NCI-H1105 treated with DMSO at 0.1 percent for 48 hours (cell line): ENCODE measurements at places on chromosomes 12 and 14.

DNA sequence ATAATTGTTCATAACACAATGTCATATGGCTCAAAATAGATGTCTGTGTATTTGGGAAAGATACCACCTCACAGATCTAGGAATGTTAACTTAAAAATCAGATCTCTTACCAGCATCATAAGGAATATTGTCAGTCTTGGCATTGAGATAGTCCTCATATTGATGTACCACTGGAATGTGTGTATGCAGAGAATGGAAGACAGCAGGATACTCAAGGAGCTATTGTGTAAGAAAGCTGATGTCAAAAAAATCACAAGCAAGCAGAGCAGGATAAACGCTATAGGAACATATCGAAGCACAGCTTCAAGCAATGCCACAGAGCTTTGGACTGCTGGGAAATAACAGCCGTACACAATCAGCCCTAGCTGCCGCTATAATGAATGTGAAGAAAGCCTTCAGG, 45.1 kb upstream of the GRIN2B start:
- DNase-seq: no peak

GRCh38 chr14:59342516-59343484, 122.4 kb downstream of the GPR135 start:
- DNase-seq: no peak

GRCh38 chr14:59890676-59891075, 20.1 kb upstream of the RTN1 start:
- peak; percentile 74 for DNase-seq

DNA sequence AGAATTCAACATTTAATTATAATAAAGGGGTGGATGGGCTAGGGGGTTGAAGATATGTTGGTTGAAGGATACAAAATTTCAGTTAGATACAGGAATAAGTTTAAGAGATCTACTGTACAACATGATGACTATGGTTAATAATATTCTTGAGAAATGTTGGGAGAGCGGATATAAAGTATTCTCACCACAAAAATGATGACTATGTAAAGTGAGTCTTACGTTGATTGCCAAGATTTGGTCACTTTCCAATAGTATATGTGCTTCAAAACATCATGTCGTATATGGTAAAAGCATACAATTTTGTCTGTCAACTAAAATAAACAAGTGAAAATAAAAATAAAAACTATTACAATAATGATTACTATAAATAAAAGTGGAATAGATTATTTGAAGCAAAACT, 802.0 kb downstream of the C12orf50 start:
- DNase-seq: no peak

DNA sequence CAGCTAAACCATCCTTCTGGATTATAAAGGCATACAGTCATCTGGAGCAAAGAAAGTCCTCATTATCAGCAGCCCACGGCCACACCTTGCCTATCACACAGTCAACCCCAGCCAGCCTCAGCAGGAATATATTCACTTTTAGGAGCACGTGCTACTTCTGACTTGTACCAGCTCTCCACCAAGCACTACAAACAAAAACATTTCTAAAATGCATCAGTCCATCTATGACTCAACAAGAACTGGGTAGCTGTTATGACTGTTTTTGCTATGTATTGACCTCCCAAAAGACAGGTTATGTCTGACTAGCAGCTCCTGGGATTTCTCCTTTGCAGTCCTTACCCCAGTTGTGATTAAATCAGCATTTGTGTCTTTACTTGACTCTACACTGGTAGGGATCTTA, 31.2 kb downstream of the NUAK1 start:
- no peak for DNase-seq

DNA sequence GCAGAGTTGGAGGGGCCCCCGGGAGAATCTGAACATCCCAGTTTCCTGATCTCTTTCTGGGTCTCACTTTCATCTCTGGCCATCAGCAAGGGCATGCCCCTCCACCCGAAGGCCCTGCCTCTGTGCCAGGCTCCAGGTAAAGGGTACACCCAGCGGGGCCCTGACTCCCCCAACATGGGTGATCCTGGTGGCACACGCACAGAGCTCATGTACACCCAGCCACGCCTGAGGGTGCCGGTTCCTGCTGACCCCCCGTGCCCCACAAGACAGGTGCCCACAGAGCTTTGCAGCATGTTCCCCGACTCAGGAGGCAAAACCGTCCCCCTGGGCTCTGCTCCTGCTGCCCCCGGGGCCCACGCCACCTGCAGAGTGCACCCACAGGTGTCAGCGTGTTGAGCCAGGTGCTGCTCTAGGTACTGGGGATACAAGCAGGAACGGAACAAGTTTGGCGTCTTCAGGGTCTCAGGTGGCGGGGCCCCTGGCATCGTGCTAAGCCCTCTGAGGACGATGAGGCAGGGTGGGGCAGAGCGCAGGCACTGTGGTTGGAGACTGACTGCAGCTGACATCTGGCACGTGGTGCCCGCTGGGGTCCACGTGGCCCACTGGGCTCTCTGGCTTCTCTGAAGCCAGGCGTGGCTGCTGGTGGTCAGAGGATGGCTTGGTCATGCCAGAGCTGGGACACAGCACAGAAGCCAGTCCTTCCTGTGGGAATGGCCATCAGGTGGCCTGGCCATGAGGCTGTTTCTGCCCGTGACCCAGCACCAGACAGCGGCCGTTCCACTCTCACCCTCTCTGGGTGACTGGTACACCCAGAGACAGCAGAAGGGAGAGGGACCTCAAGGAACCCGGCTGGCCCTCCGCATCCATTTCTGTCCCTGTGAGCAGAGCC, 13.8 kb downstream of the BAG5 start:
- no peak for DNase-seq

- no peak for DNase-seq
Measured at GRCh38 chr14:99183716-99184115, 88.3 kb downstream of the BCL11B start.

- DNase-seq: no peak
Measured at GRCh38 chr14:85590784-85591183, 60.8 kb downstream of the FLRT2 start.

GRCh38 chr12:108853981-108854446, 3.4 kb downstream of the SSH1 start:
- no peak for DNase-seq

- DNase-seq: peak; percentile 14
Measured at GRCh38 chr14:92549859-92550230, 36.3 kb downstream of the RIN3 start.

DNA sequence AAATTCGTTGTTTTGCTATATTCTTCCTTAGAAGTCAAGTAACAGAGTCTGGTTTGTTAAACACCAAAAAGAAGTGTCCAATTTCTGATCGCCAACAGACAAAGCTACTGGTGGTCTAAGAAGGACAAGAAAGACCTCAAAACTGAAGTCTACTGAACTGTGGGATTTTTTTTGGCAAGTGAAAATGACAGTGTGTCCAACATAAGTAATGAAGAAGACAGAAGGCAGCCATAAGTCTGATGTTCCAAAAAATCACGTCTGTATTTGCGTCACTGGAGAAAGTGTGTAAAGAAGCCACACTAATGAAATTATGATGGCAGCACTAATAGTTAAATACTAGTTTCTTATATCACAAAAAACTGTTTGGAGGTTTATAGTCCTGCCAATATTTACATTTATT, 32.6 kb downstream of the WASHC3 start:
- no peak for DNase-seq

DNA sequence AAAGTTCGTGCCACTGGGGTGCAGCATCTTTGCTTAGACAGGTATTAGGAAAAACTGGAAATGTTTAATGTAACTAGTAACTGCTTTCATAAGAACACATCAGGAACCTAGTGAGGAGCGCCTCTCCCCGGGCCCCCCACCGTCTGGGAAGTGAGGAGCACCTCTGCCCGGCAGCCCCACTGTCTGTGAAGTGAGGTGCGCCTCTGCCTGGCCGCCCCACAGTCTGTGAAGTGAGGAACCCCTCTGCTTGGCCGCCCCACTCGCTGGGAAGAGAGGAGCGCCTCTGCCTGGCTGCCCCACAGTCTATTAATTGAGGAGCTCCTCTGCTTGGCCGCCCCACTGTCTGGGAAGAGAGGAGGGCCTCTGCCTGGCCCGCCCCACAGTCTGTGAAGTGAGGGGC, 224.7 kb downstream of the ITPR2 start:
- DNase-seq: no peak

DNA sequence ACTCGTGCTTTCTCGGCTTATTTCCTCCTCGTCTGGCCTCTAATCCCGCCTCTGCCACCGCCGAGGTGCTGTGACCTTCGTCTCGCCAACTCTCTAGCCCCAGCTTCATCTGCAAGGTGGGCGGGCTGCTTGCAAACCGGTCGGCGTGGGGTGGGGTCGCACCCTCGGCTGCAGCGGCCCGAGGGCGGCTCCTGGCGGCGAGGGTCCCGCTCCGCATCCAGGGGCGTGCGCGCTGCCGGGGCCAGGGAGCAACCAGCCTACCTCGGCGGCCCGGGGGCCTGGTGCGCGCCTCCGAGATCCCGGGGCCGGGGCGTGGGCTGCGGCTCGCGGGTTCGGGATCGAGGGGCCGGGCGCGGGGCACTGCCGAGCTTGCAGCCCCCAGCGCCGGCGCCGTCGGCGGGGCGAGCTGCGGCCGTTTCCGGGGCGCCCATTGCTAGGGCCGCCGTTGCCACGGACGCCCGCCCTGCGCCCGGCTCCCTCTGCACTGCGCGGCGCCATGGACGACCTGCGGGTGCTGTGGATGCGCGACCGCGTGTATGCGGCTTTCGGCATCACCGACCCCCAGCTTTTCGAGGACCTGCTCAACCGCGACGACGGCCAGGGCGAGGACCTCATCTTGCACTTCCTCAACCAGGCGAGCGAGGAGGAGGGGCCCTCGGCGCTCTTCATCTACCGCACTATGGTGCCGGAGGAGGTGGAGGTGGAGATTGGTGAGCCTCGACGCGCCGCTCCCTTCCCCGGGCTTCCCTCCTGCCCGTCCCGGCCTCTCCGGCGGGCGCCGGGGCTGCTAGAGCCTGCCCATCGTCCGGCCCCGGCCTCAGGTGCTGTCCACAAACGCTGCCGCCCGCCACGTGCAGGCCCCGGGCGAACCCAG, at the start of gene DNAH10:
DNAH10 (plus strand) TSS at position 461 of the 874 bp plus-strand sequence; CDS start at position 497, 36 bp downstream.
- DNase-seq: peak; percentile 76

GRCh38 chr14:56905282-56905681, 95.0 kb upstream of the OTX2 start:
- DNase-seq: no peak

- no peak for DNase-seq
Measured at GRCh38 chr12:3771853-3772252, 18.9 kb upstream of the CRACR2A start.

DNA sequence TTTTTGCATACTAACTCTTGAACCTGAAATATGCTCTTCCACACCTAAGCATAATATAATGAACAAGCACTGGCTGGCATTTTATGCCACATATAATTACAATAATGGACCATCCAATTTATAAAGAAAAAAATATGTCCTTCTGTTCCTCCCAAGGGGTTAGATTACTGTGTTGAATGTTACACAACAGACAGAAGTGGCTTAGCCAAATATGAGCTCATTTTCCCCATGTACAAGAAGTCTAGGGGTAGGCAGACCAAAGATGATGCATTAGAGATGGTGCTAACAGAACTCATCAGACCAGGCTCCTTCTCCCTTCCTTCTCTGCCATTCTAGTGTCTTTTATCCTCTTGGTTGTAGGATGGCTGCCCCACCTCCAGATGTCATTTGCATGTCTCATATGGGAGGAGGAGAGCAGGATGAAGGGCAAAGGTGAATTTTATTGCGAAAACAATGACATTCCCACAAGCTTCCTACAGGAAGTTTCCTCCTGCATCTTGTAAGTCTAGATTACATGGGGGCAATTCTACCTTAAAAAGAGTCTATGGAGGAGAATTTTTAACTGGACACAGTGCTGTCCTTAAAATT, 43.9 kb upstream of the SLC2A13 start:
- no peak for DNase-seq

GRCh38 chr14:94480809-94481208, 4.8 kb upstream of the SERPINA9 start:
- no peak for DNase-seq
